ENCODE measurements at places on chromosomes 1 and 21. TPM values are rescaled to one million over a fixed set of nuclear protein-coding genes. Genes with fewer than 3 reads are reported as not detected.

The NTRK1 gene
- 2.6 TPM for total RNA-seq

DNA sequence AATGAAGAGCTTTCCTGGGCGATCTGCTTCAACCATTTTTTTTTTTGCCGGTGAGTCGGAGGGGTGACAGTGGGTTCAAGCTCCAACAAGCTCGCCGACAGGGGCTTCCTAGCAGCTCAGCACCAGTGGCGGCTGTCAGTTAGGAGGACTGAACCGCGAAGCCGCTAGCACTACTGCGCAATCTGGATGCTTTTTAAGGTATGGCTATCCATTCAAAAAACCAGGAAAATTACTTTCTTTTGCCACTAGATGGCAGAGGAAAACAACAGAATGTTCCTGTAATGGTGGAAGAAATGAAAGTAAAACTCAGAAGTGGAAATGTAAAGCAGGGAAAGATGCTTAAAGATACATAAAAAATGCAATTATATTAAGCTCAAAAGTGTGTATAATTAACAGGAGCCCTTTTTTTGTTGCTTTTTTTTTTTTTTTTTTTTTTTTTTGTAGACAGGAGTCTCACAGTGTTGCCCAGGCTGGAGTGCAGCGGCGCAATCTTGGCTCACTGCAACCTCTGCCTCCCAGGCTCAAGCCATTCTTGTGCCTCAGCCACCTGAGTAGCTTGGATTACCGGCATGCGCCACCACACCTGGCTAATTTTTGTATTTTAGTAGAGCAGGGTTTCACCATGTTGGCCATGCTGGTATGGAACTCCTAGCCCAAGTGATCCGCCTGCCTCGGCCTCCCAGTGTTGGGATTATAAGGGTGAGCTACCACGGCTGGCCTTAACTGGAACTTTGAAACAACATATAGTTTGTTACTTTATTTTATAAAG, 8.5 kb downstream of the KYAT3 start:
- H3K27ac ChIP-seq: peak overlapping the region; percentile 75
- no peaks in the 10 kb centered on the region for H3K27me3 ChIP-seq
- peaks cover 9% of the 10 kb centered on the region for H3K36me3 ChIP-seq
- DNase-seq: no peak
- peaks cover 10% of the 10 kb centered on the region for H3K4me1 ChIP-seq
- no peak overlapping the region for H3K4me3 ChIP-seq

GRCh38 chr1:76240316-76240715, 165.8 kb downstream of the ST6GALNAC3 start:
- H3K27me3 ChIP-seq: peaks cover 2% of the 10 kb centered on the region
- no peaks in the 10 kb centered on the region for H3K36me3 ChIP-seq
- DNase-seq: no peak
- H3K4me3 ChIP-seq: no peak overlapping the region
- H3K27ac ChIP-seq: no peak overlapping the region
- H3K4me1 ChIP-seq: no peaks in the 10 kb centered on the region

The OPTC gene
- not detected for total RNA-seq

GRCh38 chr1:97787231-97787630, 133.6 kb downstream of the DPYD start:
- no peak for DNase-seq
- no peaks in the 10 kb centered on the region for H3K27me3 ChIP-seq
- no peaks in the 10 kb centered on the region for H3K36me3 ChIP-seq
- H3K4me1 ChIP-seq: no peaks in the 10 kb centered on the region

- peaks cover 9% of the 10 kb centered on the region for H3K36me3 ChIP-seq
- no peak for DNase-seq
- H3K27ac ChIP-seq: no peak overlapping the region
- no peak overlapping the region for H3K4me3 ChIP-seq
Measured at GRCh38 chr21:42993051-42993712, 18.8 kb downstream of the PKNOX1 start.

- no peaks in the 10 kb centered on the region for H3K36me3 ChIP-seq
- H3K27me3 ChIP-seq: no peaks in the 10 kb centered on the region
- DNase-seq: no peak
- no peak overlapping the region for H3K4me3 ChIP-seq
- peaks cover 5% of the 10 kb centered on the region for H3K4me1 ChIP-seq
Measured at GRCh38 chr1:50179639-50180038, 70.9 kb downstream of the ELAVL4 start.

GRCh38 chr1:9718006-9718680, 66.6 kb downstream of the PIK3CD start:
- H3K36me3 ChIP-seq: peaks cover 77% of the 10 kb centered on the region
- no peak overlapping the region for H3K27ac ChIP-seq
- no peaks in the 10 kb centered on the region for H3K27me3 ChIP-seq
- peaks cover 28% of the 10 kb centered on the region for H3K4me1 ChIP-seq
- H3K4me3 ChIP-seq: no peak overlapping the region

- H3K4me3 ChIP-seq: no peak overlapping the region
- H3K27me3 ChIP-seq: peaks cover 2% of the 10 kb centered on the region
- DNase-seq: no peak
- H3K4me1 ChIP-seq: no peaks in the 10 kb centered on the region
- H3K36me3 ChIP-seq: no peaks in the 10 kb centered on the region
Measured at GRCh38 chr1:115793162-115793561, 24.6 kb upstream of the CASQ2 start.

The KRTAP19-1 gene
- not detected for total RNA-seq

DNA sequence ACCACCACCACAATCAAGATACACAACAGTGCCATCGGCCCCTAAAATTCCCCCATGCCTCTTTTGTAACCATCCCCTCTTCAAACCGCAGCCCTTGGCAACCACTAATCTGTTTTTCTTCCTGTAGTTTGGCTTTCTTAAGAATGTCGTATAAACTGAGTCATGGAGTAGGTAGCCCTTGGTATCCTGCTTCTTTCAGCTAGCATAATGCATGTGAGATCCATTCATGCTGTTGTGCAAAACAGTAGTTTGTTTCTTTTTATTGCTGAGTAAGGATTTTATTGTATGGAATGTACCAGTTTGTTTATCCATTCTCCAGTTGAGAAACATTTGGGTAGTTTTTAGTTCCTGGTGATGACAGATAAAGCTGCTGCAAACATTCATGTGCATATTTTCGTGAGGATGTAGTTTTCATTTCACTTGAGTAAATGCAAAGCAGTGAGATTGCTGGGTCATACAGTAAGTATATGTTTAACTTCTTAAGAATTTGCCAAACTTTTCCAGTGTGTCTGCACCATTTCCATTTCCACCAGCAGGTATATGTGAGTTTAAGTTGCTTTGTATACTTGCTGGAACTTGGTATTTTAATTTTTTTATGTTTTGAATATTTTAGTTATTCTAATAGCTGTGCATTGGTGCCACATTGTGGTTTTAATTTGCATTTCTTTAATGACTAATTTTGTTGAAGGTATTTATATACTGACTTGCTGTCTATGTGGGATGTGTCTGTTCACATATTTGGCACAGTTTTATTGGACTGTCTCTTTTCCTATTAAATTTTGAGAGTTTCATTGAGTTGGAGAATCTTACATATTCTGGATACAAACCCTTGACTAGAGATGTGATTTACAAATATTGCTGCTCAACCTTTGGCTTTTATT, 148.4 kb upstream of the MAP1LC3C start:
- no peaks in the 10 kb centered on the region for H3K4me1 ChIP-seq
- peak overlapping the region; percentile 42 for H3K27ac ChIP-seq
- no peak overlapping the region for H3K4me3 ChIP-seq
- no peak for DNase-seq
- H3K27me3 ChIP-seq: no peaks in the 10 kb centered on the region

- no peaks in the 10 kb centered on the region for H3K4me1 ChIP-seq
- H3K27me3 ChIP-seq: no peaks in the 10 kb centered on the region
- no peak for DNase-seq
- no peaks in the 10 kb centered on the region for H3K36me3 ChIP-seq
Measured at GRCh38 chr1:107802654-107803053, 162.3 kb downstream of the VAV3 start.

The SMYD2 gene
- 36.7 TPM for total RNA-seq

DNA sequence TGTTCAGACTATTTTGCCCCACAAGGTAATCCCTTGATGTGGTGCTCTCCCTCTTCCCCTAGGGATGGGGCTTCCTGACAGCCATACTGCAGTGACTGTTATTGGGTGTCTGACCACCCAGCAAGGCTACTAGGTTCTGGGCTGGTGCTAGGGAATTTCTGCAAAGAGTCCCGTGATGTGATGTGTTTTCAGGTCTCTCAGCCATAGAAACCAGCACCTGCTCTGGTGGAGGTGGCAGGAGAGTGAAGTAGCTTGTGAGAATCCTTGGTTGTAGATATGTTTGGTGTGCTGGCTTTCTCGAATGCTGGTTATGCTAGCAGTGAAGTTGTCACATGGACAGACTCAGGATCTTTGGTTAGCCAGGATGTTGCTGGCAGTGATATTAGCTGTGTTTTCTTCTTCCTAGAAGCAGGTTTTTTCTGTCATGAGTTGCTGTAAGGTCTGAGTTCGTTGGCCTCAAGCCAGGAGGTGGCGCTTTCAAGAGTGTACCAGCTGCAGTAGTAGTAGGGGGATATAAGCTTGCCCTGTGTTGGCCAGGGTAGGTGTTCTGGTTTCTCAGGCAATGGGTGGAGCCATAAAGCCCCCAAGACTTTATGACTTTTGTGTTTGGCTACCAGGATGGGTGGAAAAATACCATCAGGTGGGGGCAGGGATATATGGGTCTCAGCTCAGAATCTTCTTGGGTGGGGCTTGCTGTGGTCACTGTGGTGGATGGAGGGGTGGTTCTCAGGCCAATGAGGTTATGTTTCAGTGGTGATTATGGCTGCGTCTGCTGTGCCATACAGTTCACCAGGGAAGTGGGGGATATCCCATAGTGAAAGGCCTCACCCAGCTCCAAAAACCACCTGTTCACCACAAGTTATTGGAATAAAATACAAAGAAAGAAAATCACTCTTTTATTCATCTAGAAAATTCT, 1112.3 kb downstream of the KCNT2 start:
- no peaks in the 10 kb centered on the region for H3K4me1 ChIP-seq
- DNase-seq: no peak
- H3K36me3 ChIP-seq: no peaks in the 10 kb centered on the region
- H3K27me3 ChIP-seq: no peaks in the 10 kb centered on the region

The SH2D1B gene
- total RNA-seq: 0.10 TPM

GRCh38 chr1:33519240-33519884, 46.9 kb downstream of the ZSCAN20 start:
- no peak overlapping the region for H3K27ac ChIP-seq
- H3K36me3 ChIP-seq: peaks cover 65% of the 10 kb centered on the region
- no peak for DNase-seq
- no peak overlapping the region for H3K4me3 ChIP-seq

DNA sequence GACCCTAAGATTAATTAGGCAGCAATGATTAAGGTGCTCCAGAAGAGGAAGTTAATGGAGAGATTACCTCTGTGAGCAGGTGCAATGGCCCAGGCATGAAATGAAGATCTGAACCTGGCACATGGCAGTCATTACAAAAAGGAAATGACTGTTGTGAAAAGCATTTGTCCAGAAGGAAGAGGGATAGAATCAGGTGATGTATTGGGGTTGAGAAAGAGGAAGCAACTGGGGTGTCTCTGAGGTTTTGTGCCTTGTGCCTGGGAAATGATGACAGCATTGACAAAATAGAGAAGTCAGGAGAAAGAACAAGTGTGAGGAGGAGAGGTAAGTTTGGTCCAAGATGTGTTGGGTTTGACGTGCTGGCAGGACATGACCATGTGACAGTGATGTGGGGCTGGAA, 5.6 kb downstream of the CRCT1 start:
- peaks cover 9% of the 10 kb centered on the region for H3K4me1 ChIP-seq
- DNase-seq: no peak
- no peak overlapping the region for H3K27ac ChIP-seq
- peaks cover 9% of the 10 kb centered on the region for H3K27me3 ChIP-seq
